ENCODE measurements at places on chromosomes 4 and X.

- no peak for DNase-seq
Measured at GRCh38 chrX:155985208-155985607, 12.3 kb upstream of the IL9R start.

- DNase-seq: peak; percentile 36
Measured at GRCh38 chr4:158729716-158730559, 6.7 kb upstream of the PPID start.

DNA sequence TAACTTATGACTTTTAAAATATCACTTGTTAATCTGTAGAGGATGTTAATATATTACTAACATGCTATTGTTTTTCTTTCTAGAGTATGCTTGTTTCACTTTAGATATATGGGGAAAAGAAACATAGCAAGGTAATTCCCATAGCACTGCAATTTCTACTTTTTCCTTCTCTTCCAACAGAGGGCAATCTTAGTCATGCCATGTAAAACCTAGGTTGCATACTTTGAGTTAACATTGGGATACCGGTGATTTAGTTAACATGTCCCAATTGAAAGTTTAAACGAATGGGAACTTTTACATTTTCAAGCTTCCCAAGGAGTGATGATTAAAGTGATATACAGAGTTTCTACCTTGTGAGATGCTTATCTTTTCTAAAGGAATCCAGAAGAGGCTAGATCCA is 89.4 kb upstream of the IL13RA1 start:
- DNase-seq: no peak

DNA sequence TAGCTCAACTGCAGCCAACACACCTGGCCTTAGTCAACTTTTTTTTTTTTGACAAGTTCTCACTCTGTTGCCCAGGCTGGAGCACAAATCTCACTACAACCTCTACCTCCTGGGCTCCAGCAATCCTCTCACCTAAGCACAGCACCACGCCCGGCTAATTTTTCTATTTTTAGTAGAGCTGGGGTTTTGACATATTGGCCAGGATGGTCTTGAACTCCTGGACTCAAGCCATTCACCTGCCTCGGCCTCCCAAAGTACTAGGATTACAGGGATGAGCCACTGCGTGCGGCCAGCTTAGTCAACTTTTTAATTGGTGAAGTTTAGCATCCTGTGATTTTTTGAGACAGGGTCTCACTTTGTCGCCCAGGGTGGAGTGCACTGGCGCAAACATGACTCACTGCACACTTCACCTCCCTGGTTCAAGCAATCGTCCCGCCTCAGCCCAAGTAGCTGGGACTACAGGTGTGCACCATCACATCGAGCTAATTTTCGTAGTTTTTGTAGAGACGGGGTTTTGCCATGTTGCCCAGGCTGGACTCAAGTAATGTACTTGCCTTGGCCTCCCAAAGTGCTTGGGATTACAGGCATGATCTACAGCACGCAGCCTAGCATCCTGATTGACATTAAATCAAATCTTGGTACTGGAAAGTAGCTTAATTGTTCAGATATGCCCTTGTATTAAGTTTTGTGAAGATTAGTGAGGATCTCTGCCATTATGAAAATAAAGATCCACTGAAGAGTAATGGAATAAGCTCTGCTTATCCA is 8.3 kb downstream of the HNRNPDL start:
- no peak for DNase-seq

DNA sequence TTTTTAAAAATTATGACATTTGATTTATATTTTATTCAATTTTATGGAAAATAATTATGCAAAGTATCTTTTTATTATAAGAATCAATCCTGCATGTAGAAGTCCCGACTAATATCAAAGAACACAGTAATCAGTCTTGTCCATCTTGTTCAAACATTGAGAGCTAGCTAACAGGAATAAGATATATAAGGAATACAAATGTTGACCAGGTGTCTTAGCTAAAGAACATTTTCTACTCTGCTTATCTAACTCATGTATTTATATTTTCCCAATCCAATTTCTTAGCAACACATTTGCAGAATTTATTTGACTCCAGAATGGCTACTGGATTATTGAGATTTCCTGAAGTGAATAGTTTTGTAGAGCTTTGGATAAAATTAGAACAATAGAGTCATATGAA is 61.5 kb upstream of the NR3C2 start:
- DNase-seq: no peak

DNA sequence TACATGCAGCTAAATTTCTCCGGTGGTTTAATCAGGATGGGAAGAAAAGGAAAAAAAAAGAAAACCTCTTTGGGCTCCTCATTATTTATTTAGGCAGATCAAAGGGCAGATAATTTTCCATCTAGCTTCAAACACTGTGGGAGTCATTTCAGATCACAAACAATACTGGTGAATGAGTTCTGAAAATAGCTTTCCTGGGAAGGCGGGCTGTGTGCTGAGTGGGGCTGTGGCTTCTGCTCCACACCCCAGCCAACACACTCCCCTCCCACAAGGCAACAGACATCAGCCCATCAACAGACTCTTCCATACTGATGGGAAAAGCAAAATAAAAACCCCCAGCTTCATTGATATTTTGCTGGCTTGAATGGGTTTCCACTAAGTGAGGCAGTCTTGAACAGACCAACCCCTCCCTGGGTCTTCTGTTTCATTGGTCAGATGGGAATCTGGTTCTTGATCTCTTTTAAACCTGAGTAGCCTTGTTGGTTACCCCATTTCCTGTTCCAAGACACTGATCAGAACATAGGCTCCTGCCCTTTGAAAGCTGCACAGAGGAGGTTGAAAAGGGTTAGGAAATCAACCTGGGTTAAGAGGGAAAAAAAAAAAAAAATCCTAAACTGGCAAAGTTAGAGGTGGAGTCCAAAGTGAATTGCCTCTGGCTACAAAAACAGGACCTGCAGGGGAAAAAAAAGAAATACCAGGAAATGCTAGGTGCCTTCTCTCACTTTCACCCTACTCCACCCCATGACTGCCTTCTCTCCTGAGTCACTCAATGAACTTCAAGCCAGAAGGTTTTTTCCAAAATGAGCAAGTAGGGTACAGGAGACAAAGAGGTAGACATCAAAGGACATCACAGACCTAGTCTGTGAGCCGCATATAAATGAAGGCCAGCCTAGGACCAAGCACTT is 20.0 kb downstream of the AMOT start:
- DNase-seq: no peak

- no peak for DNase-seq
Measured at GRCh38 chr4:85805891-85806290, 330.9 kb downstream of the ARHGAP24 start.

DNA sequence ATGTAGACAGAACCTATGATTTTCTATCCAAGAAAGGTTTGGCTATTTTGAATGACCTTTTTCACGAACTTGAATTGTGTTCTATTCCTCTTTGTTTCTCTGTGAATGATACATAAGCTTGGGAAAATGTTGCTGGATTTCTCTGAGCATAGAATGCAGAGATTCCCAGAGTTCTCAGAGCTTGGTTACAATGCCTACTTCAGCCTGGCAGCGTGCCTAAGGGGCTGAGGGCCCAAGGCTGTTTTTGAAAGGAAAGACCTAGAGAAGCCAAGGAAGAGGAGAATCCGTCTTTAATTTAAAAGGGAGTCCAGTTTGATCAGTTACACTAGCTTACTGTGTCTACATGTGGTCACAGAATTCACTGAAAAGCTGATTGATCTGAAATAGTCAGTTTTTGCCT is 55.3 kb upstream of the CXorf51B start:
- no peak for DNase-seq

All from central memory CD4-positive, alpha-beta T cell (primary cell).